ENCODE measurements at places on chromosomes 1 and 21. TPM values are rescaled to one million over a fixed set of nuclear protein-coding genes. Genes with fewer than 3 reads are reported as not detected.

DNA sequence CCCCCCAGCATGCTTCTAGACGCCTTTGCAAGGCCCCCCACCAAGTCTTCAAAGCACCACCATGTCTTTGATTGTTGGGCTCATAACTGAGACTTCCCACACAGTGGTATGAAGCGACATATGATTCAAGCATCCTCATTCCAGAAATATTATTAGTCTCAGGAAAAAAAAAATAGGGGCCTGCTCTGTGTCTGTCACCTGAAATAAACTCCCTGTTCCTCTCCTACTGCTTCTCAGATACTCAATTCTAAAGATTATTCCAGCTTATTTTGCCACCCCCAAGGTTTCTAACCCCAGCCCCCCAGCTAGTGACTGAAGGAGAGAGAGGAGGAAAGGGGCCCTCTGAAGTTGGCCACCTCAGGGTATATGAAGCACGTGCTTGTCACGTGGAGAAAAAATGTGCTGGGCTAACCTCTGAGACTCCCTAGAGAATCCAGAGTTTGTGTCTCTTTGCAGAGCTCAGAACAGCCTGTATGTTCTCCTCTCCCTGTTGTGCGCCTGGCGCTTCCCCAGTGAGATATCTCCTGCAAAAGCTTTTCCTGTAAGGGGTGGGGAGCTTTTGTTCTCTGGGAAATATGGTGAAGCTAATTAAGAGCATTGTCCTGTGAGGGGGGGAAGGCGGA is 35.9 kb upstream of the RASAL2 start:
- peak; percentile 78 for DNase-seq

DNA sequence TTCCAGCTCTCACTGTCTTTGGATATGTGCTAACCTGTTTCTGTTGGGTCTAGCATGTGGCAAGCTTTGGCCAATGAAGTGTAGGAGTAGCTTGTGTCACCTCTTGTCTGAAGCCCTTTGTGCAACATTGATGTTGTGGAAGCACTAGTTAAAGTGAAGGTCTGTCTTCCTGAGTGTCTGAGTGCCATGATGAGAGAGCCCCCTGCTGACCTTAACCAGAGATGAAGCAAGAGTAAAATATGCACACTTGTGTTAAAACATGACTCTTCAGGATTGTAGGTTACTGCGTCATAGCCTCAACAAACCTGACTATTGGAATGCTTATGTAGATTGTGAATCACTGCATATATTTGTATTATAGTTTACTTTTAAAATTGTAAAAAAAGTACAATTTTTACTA is 103.7 kb downstream of the NCAM2 start:
- DNase-seq, result no peak

DNA sequence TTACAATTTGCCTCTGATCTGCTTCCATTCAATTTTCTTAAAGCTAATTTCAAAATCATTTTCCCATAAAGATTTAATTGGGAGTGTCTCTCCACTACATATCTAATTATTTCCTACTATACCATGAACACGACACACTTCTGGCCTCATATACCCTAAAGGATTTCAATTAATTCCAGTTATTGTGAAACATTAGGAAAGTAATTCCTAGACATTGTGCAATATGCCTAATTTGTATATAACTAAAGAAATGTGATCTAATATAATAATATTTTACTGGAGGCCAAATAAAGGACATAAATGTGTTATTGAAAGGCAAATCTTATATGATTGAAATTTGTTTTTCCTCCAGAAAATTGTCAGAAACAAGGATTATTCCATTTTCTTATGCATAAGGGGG is 727.2 kb upstream of the ADGRL2 start:
- DNase-seq, result no peak

DNA sequence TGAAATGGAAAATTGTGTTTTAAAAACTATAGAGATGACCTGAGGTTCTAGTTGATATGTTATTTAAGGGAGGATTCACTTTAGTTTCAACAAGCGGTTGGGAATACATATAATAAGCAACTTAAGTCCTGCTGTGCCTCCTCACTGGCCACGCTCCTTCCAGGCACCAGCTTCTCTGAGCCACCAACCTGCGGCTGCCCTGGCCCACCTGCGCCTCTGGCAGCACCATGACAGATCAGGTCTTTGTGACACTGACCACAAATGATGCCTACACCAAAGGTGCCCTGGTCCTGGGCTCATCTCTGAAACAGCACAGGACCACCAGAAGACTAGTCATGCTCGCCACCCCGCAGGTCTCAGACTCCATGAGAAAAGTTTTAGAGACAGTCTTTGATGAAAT is 7.0 kb upstream of the USP24 start:
- no peak for DNase-seq

DNA sequence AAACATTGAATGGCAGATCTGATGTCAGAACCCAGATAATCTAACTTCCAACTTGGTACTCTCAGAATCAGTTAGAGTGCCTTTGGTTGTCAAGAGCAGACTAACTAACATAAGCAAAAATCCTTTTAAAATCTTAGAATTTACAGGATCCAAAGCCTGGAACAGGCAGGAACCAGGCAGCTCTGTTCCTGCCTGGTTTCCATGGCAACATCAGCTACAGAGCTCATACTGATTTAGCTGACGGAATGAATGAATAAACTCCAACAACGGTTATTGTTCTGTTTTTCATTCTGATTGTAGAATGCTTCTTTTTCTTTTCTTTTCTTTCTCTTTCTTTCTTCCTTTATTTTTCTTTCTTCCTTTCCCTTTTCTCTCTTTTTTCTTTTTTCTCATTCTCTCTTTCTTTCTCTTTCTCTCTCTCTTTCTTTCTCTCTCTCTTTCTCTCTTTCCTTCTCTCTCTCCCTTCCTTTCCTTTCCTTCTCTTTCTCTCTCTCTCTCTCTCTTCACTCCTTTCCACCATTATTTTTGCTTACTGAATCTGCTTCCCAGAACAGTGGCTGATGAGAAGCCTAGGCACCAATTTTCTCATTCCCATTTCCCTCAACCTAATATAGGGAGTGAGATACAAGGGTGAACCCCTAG is 121.6 kb downstream of the RGS7 start:
- DNase-seq, result no peak

PDE9A gene
- total RNA-seq, result 2.5 TPM

GRCh38 chr1:101285922-101286570 is 49.2 kb downstream of the S1PR1 start:
- DNase-seq, result no peak

USP25 gene
- total RNA-seq, result 51.5 TPM

TAL1 gene
- 3.9 TPM for total RNA-seq

DNA sequence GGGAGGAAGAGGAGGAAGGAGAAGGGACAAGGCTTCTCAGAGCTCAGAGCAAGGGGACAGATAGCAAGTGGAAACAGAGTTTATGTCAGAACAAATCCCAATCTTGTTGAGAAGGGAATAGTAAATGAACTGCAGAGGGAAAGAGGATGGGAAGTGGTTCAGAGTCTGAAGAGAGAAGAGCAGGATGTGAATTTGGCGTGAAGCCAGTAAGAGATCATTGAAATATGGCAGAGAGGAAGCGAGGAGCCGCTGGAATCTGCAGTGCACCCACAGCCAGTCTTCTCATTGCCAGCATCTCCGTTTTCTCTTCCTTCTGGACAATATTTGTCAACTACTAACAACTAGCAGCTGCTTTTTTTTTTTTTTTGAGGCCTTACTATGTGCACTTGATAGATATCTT is 19.1 kb downstream of the OLFML3 start:
- no peak for DNase-seq

DNA sequence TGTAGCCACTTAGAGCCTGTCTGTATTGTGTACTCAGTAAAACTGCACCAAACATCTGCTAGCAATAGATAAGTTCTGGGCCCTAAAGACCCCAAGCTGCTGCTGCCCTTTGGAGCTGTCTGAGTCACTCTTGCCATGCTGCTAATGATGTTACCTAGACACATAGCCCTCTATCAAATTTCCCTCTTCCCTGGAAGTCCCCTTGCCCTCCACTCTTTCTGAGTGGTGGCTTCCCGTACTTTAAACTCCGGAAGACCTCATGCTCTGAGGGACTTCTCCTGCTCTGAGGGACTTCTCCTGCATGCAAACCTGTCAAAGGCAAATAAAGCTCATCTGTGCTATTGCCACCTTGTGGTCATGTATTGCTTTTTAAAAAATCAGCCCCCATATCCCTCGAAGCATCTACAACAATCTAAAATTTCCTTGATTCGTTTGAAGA is 34.0 kb downstream of the FH start:
- DNase-seq, result no peak

GJB4 gene
- total RNA-seq, result not detected

DNA sequence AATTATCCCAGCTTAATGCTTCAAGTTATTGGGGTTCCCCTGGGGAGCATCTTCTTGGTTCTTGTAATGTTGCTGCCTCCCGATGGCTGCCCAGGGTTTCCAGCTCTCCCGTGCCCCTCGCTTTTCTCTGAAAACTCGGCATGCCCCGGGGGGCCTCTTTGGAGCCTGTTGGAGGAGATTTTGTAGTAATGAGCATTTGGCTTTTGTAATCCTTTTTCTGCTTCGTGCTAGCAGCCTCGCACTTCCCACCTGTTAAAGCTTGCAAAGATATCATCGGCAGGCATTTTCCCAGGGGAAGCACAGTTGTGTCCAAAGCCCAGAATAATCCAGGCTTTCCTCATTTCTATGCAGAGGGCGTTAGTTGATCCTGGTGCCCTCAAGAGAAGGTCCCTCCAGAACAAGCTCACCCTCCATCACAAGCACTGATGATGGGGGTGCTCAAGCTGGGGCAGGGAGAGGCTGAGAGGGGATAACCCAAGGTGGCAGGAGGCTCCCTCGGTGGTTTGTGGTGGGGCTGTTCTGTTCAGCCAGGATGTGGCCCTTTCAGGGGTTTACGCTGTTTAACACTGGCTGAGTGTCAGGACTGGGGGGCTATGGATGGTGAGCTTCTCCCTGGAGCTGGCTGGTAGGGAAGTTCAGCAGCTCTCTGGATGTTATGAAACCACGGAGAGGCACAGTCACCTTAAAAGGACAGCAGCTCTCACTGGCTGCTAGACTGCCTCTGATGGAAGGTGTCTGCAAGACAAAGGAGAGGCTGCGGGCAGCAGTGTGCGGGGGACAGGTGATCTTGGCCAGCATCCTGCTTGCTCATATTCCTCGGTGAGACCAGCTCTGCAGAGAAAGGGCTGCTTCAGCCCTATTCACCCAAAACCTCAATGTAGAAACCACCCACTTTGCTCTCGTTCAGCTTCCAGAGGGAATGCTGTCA is 477.1 kb upstream of the VAMP3 start:
- DNase-seq, result no peak

AGO4 gene
- 19.4 TPM for total RNA-seq

GRCh38 chr1:88462096-88462487 is 222.0 kb upstream of the PKN2 start:
- DNase-seq, result no peak

DNA sequence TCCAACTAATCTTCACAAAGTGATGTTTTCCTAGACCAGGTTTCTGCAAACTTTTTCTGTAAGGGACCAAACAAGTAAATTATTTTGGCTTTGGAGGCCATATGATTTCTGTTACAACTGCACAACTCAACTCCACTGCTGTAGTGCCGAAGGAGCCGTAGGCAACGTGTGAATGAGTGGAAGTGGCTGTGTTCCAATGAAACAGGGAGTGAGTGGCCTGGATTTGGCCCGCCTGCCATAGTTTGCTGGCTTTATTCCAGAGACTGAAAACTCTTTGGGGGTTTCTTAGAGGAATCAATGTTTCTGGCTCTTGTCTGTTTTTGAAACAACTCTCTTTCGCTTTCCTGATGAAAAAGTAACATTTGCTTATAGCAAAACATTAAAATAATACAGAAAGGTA is 12.6 kb upstream of the ACTL8 start:
- DNase-seq, result no peak

DNA sequence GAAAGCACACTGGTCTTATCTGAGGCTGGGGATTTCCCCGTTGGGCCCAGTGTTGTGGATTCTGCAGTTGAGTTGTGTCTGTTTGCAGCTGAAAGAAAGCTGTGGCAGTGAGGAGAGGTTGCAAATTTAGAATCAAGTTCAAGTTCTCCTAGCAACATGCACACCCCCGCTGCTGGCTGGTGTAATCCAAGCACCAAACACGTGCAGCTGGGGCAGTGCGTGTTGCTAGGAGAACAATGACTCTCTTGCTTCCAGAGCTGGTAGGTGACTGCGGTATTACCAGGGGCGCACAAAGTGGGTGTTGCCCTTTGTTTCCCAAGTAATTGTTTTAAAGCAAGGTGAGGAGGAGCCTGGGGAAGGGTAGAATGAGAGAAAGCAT is 91.5 kb downstream of the IER5 start:
- peak; percentile 55 for DNase-seq

DNA sequence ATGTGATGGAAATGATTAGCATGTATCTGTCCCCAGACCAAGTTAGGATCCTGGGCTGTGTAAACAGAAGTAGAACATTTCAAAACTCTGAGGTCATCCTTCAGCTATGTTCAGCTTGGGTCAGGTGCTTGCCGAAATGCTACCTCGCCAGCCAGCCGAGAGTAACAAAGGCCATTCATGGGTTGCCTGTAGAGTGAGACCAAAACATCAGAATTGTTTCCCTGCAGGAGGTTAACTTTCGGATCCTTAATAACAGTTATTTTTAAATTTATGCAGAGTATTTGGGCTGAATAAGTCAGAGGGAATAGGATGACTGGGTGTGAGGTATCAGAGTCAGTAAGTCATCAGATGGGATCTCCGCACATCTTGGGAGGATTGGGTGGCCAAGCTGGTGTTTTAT is 35.6 kb downstream of the SMYD2 start:
- DNase-seq, result no peak

DNA sequence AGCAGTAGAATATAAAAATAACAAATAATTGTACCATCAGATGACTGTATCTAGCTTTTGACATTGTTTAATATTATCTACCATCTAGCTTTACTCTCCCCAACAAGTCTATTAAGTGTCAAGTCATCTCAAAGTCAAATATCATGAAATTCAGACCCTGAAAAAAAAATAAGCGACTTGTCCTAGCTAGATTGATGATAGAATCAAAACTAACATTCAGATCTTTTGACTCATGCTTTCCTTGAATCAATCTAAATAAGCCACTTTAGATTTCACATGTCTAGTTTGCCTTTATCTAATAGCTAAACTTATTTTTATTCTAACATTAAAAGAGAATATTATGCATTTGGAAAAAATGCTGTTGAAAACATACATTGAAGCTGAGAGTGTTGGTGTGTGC is 35.4 kb downstream of the CRB1 start:
- no peak for DNase-seq

DNA sequence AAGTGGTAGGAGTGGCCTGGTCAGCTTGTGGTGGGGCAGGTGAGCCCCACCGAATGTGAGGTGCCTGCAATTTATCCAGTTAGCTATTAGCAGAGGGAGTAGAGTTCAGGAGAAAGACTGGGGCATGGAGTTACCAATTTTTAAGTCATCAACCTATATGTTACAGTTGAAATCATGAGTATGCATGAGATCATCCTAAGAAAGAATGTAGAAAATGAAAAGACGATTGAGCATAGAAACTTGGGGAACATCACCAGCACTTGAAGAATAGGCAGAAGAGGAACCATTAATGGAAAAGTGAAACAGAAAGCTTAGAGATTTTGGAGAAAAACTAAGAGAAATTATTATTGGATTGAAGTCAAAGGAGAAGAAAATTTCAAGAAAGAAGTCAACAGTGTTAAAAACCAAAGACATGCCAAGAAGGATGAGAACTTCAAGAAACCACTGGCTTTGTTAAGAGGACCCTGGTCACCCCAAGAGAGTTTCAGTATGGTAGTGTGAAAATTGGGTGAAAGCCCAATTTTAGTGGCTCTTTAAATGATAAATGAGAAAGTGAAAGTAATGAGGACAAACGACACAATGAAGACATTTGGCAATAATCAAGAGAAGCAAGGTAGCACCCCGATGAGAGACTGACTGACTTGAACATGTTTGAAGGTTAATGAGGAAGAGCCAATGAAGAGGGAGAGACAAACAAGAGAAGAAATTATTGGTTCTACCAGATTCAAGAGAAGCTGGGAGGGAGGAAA is 36.7 kb downstream of the DNASE2B start:
- DNase-seq, result no peak
